ENCODE measurements at places on chromosomes 4 and X. TPM values are rescaled to one million over a fixed set of nuclear protein-coding genes. Genes with fewer than 3 reads are reported as not detected.
A peak's percentile ranks its signal among the peaks of the same experiment; 100 is the strongest.

DNA sequence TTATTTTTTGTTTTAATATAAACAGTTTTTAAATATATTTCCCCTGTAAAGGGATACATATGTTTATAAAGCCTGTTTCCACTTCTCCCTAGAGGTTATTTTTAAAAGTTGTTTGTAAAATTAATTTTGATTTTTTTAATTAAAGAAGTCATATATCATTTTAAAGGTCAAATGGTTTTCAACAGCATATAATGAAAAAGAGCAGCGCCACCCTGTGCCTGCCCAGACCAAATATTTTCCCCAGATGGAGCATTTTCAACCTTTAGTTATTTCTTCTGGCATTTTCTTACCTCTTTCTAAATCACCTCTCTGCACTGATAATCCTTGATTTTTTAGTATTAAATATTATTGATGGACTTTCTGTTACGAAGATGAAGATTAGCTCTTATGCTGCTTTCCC lies 21.0 kb downstream of the MSX1 start:
- ATAC-seq: no peak

SMC1A gene
- 32.2 TPM for total RNA-seq

GRCh38 chrX:11784543-11784942 lies 26.5 kb downstream of the MSL3 start:
- ATAC-seq: no peak

GRCh38 chr4:1658581-1658980 lies 25.5 kb downstream of the FAM53A start:
- no peak for ATAC-seq

GRCh38 chr4:14862891-14863290 lies 139.4 kb upstream of the CPEB2 start:
- ATAC-seq: no peak

UFSP2 gene
- total RNA-seq: 60.8 TPM

MRFAP1L1 gene
- 72.3 TPM for total RNA-seq

- ATAC-seq: no peak
Measured at GRCh38 chrX:34341258-34341657, 209.1 kb upstream of the FAM47A start.

DNA sequence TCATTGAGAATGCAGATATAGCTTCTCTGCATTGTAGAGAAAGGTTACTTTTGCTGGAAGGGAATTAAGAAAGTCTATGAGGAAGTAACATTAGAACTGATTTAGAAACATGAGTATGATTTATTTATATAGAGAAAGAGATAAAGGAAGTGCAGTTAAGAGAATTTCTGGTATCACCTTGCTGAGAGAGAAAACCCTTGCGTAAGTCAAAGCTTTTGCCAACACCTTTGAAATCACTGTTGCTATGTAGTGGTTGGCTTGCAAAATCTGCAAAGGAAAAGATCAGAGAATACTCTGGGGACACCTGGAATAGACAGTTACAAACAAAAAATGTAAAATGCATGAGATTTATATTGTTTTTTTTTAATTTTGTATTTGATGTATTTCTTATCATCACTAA lies 137.3 kb upstream of the RXFP1 start:
- ATAC-seq: no peak

DNA sequence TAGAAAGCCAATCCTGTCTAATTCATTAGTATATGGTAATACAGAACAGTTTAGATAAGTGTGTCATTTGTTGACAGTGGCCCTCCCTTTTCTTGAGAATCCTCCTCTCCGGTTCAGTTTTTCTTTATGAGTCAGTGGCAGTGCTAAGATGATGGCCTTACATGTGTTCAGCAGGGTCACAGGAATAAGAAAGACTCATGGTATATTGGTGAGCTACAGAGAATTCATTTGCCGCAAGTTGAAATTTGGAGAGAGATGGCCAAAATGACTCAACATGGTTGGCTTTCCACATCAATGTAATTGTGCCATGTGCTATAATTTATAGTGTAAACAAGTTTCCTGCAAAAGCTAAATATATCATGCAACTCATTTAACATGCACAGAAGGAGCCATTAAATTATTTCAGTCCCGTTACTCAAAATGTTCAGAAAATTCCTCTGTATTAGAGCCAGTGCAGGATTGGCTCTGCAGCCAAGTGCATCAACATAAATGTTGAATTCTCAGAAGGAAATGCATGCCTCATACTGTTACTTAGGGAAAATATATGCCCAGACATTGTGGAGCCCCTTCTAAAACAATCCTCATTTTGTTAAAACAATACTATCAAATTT lies 374.3 kb downstream of the AFF2 start:
- ATAC-seq: no peak

GRIA3 gene
- total RNA-seq: 2.5 TPM

DNA sequence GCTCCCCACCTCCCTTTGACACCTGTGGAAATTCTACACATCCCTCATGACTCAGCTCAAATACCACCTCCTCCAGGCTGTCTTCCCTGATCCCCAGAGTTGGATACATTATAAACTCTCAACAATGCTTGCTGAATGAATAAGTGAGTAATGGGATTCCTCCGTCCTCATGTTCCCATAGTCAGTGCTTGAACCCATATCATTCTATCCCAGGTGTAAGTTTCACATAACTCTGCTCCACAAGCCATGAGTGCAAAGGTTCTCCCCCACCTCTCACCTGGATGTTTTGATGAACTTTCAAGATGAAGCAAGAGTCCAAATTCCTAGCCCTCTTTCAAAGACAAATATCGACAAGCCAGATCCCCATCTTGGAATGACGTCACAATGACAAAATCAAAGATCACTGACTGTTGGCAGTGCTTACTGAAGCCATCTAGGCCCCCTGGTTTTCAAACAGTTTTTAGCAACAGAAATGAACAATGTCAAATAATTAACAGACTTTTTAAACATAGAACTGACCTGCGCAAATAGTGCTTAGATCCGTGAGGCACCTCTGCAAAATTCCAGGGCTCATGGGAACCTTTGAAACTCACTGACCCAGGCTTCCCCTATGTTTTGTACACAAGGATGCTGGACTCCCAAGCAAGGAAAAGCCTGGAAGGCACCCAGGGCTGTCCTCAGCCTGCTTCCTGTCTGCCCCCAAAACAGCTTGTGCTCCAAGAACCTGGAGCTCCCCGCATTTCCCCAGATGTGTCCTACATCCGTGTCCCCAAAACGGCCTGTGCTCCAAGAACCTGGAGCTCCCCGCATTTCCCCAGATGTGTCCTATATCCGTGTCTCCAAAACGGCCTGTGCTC lies 4.0 kb downstream of the SLC2A9 start:
- no peak for ATAC-seq

DNA sequence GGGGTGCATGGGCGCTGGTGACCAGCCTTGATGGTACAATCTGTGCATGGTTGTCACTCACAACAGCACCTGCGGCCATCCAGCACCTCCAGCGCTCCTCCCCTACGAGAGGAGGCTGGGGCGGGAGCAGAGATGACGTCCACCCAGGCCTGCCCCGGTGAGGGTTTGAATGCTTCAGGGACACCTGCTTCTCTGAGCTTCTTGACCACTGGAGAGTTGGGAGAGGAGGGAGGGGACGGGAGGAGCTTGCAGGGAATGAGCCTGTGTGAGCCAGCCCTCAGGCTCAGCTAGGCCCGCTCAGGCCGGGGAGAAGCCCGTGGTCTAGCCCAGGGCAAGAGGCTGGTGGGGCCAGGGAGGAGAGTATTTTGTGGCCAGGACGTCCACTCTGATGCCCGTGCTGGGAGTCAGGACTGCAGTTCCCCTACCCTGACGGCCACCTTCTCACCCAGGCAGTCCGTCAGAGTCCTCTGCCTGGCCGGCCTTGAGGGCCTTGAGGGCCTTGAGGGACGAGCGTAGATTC lies 59.2 kb downstream of the CPZ start:
- ATAC-seq: no peak

DNA sequence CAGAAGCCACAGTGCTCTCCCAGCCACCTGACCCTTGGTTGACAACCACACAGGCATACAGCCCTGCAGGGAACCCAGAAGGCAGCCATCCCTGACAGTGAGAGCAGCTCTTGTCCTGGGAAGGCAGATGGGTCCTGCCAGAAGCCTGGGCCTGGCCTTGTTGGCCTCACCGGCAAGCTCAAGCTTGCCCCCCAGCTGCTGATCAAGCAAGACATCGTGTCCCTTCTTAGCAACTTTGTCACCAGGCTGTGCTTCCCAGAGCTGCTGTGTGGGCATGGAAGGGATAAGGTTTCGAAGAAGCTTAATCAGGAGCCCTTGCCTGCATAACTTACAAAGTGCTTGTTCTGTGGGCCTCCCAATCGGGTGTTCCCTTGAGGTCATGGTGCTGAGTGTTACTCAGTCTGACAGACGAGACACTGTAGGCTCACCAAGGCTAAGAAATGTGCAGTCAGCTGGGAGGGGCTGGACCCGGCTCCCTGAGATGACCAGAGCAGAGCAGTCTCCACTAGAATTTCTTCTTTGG lies 6.8 kb upstream of the ABLIM2 start:
- ATAC-seq: no peak

SMR3B gene
- not detected for total RNA-seq

RIBC1 gene
- not detected for total RNA-seq

PPBP gene
- total RNA-seq: not detected

- peak; percentile 35 for ATAC-seq
Measured at GRCh38 chr4:114598191-114599121, at the start of gene UGT8. Gene UGT8, plus strand, starts transcription at chr4:114598807. Its CDS starts 24,074 bp downstream, at chr4:114622881.

DNA sequence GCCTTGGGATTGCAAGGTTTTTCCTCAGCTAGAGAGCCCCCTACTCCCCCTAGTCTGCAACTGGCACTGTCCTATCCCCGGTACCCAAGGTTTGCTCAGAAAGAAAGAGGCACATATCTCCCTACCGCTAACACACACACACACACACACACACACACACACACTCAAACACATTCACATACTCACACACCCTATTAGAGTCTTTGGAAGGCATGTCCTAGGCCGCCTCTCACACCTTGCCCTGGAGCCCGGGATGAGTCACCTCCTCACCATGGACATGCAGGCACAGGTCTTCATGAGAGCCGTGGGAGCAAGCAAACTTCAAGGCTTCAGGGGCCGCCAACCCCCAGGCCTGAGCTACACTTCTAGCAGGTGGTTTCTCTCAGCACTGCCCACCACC lies 49.2 kb downstream of the PJA1 start:
- ATAC-seq: no peak

- no peak for ATAC-seq
Measured at GRCh38 chrX:151416579-151416978, 19.6 kb downstream of the VMA21 start.

DNA sequence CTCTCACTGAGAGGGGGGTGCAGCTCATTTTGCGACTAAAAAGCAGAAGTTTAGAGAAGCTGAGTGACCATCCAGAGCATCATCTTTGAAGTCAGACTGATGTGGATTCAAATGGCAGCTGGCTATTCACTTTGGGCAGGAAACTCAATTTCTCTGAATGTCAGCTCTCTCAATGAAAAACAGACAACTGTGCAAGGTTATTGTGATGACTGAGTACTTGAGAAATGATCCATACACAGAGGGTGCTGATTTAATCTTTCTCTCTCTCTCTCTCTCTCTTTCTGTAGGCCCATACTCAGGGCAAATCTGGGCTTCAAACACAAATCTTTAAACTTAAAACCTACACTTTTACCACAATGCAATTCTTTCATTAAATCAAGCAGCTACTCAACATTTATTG lies 185.8 kb upstream of the SLIT2 start:
- no peak for ATAC-seq

DNA sequence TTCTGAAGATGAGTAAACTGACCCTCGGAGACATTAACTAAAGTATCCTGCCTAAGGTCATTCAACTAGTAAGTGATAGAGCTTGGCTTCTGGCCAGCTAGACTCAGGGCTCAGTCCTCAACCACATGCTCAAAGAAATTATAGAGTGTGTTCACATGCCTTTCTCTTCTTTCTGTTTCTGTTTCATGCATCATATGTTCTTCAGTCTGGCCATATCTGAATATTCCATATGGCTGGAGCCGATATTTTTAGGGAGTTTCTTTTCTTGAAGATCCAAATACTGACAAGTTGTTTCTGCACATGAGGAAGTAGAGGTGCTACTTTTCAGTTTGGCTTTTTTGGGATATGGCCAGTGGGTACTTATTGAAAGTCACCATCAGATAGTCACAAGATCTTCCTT lies 44.9 kb downstream of the MMRN1 start:
- no peak for ATAC-seq

POF1B gene
- total RNA-seq: 0.66 TPM

GRCh38 chr4:95516528-95517017 lies 32.2 kb downstream of the UNC5C start:
- ATAC-seq: no peak

GRCh38 chr4:19319607-19320006 lies 932.1 kb upstream of the SLIT2 start:
- ATAC-seq: no peak

GRCh38 chr4:142124874-142125273 lies 488.5 kb downstream of the IL15 start:
- no peak for ATAC-seq

IBSP gene
- not detected for total RNA-seq

GRCh38 chr4:151614561-151614960 lies 146.2 kb downstream of the GATB start:
- no peak for ATAC-seq

DNA sequence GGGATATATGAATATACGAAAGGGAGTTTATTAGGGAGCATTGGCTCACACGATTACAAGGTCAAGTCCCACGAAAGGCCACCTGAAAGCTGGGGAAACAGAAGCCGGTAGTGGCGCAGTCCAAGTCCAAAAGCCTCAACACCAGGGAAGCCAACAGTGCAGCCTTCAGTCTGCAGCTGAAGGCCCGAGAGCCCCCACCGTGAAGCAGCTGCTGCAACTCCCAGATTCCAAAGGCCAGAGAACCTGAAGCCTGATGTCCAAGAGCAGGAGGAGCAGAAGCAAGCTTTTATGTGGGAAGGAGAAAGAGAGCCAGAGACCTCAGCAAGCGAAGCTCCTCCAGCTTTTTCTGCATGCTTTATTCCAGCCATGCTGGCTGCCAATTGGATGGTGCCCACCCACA lies 275.8 kb downstream of the PTTG2 start:
- ATAC-seq: no peak

DNA sequence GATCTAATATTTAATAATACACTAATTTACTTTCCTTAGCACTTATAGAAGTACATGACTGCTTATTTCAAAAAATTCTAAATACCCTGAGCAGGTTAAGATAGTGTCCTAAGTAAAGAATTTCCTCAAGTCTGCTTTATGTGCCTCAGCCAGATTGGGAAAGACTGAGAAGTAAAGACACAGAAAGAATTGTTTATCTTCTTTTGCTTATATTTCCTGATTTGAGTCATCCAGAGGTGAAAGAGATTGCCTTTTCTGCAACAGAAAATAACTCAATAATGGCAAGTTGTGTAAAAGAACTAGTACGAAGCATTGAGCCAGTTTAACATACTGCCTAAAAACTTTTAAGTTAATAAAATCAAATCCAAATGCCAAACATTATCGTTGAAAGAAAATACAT lies 45.0 kb downstream of the NAF1 start:
- ATAC-seq: no peak

GRCh38 chrX:22650691-22651090 lies 349.1 kb upstream of the DDX53 start:
- no peak for ATAC-seq

GRCh38 chrX:140064993-140065392 lies 99.7 kb upstream of the CXorf66 start:
- no peak for ATAC-seq

DNA sequence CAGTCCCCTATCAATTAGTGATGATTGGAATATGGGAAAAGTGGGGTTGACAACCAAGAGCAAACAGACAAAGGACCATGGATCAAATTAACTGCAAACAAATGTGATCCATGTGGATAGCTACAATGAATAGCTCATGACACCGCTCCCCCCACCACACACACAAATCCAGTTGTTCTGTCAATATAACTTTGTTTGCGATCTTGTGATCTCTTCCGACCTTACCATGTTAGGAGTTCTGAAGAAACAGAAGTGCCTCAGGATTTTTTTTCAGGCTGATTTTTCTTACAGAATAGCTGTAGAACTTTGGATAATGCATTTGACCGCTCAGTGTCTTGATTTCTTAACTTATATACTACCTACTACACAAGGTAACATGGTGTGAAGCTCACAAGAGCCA lies 116.6 kb downstream of the SH2D1A start:
- ATAC-seq: no peak

ANKRD37 gene
- 16.5 TPM for total RNA-seq
